HFFc6 (cell line): ENCODE measurements at places on chromosomes 6 and 20. TPM values are rescaled to one million over a fixed set of nuclear protein-coding genes. Genes with fewer than 3 reads are reported as not detected.

GHRH gene
- not detected in 3 replicates for total RNA-seq

HLA-DMA gene
- 1.8 to 3.1 TPM (median 2.7 TPM) in 3 replicates for total RNA-seq

MAS1 gene
- not detected in 3 replicates for total RNA-seq

PHACTR2 gene
- total RNA-seq = 58.8 to 81.1 TPM (median 72.8 TPM) in 3 replicates

OR11A1 gene
- total RNA-seq = not detected in 3 replicates

DACT2 gene
- total RNA-seq = not detected in 3 replicates

KCNS1 gene
- total RNA-seq = 0.58 to 0.95 TPM (median 0.60 TPM) in 3 replicates

ATAT1 gene
- 6.4 to 9.0 TPM (median 7.7 TPM) in 3 replicates for total RNA-seq

TCP11 gene
- 0.29 and 0.31 TPM in 2 replicates for total RNA-seq
